HFFc6 (cell line): ENCODE measurements at places on chromosomes 3 and 15.

- H3K36me3 ChIP-seq, result peaks cover 13% of the 10 kb centered on the region
- peaks cover 17% of the 10 kb centered on the region for H3K27me3 ChIP-seq
- H3K4me1 ChIP-seq, result peaks cover 35% of the 10 kb centered on the region
- H3K4me3 ChIP-seq, result no peak overlapping the region
Measured at GRCh38 chr3:127888156-127888555, 26.9 kb upstream of the KBTBD12 start.

GRCh38 chr15:92187975-92188374, 205.7 kb upstream of the ST8SIA2 start:
- no peak for DNase-seq
- no peak overlapping the region for H3K27ac ChIP-seq
- H3K27me3 ChIP-seq, result no peaks in the 10 kb centered on the region
- H3K4me1 ChIP-seq, result no peaks in the 10 kb centered on the region
- H3K36me3 ChIP-seq, result no peaks in the 10 kb centered on the region

GRCh38 chr15:70507772-70508371, 255.5 kb downstream of the UACA start:
- peaks cover 2% of the 10 kb centered on the region; the same call in 1 of the 2 replicates for H3K27me3 ChIP-seq
- H3K4me3 ChIP-seq, result no peak overlapping the region; the same call in 1 of the 2 replicates
- peaks cover 21% of the 10 kb centered on the region for H3K36me3 ChIP-seq

- H3K4me1 ChIP-seq, result peaks cover 8% of the 10 kb centered on the region
- DNase-seq, result no peak
- no peaks in the 10 kb centered on the region for H3K27me3 ChIP-seq
- H3K4me3 ChIP-seq, result peak within 1 kb of the TSS; percentile 29; the same call in 1 of the 2 replicates
Measured at GRCh38 chr3:151329363-151329762, at the start of gene P2RY13. P2RY13 (minus strand) TSS chr3:151329549; CDS start chr3:151329528, 21 bp downstream.

DNA sequence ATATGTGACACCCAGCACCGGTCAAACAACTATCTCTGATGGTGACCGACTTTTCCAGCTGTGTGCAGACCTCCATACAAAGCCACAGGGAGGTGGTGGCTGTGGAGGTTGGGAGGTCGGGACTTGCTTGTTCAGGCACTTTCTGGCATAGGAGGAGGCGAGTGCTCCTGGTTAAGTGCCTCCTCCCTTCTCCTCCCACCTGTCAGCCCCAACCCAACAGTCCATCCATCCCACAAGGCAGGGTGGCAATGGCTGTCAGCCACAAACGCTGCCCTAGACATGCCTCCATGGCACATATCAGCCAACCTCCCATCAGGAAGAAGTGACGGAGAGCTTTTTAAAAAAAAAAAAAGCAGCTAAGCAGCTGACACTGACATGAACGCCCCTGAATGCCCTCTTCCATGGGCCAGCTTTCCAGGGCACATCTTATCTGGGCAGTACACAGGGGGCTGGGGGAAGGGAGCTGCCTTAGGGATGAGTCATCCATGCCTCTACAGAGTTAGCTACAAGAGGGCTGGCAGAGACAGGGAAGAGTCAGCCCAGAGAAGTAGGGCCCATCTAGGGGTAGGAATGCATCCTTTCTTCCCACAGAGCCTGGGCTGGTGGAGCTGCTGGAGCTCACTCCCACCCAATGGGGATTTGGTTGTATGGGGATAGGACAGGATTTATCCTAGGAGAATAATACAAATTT, 41.2 kb downstream of the CCDC12 start:
- peak overlapping the region; percentile 58 for H3K4me3 ChIP-seq
- H3K4me1 ChIP-seq, result peaks cover 67% of the 10 kb centered on the region
- DNase-seq, result peak; percentile 92
- peak overlapping the region; percentile 90 for H3K27ac ChIP-seq

DNA sequence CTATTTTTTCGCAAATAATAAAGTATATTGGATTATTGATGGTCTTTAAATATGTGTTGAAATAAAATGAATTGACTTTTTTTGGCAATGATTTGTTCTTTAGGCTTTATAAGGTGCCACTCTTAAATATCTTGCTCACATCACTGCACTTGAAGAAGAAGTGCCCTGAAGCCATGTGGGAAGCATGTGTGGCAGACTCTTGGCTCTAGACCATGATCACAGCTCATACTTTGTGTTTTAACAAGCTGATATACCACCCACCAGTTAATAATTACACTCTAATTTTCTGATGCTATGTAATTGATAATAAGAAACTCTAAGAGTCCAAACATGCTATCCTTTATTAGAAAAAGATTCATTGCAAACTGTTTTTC, 52.1 kb upstream of the TGFBR2 start:
- no peak overlapping the region for H3K4me3 ChIP-seq
- peak overlapping the region; percentile 6 for H3K27ac ChIP-seq
- H3K4me1 ChIP-seq, result peaks cover 12% of the 10 kb centered on the region
- DNase-seq, result no peak

DNA sequence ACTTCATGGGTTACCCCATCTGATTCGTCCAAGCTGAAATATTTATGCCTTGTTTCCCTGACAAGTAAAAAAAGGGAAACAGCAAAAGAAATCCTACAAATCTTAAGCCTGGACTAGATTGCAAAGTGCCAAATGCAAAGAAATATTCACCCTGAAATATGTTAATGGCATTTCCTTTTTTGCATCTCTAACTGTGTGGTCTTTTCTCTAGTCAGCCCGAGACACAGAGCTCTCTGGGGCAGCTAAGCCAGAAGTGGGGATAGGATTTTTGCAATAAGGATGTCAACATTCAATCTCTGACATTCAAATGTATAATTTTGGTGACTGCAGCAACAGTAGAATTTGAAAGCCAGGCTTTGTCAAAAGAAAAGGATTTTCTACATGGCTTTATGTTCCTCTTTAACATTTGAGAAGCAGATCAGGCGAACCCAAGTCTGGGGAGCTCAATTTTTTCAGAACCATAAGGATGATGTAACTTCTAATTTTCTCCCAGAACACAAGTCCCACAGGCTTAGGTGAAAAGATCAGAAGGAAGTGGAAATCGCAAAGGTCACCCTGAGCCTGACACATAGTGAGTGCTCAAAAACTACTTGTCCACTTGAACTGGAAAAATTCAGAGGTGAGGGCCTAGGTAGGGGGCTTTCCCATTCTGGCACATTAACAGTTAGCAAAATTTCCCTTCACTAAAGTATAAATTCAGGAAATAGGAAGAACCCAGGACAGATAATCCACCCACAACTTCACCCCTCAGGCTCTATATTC, 28.2 kb upstream of the KCNMB3 start:
- no peaks in the 10 kb centered on the region for H3K36me3 ChIP-seq
- H3K27ac ChIP-seq, result no peak overlapping the region
- H3K4me3 ChIP-seq, result no peak overlapping the region
- peaks cover 22% of the 10 kb centered on the region for H3K27me3 ChIP-seq
- no peaks in the 10 kb centered on the region for H3K4me1 ChIP-seq
- no peak for DNase-seq

GRCh38 chr3:36212251-36212650, 168.1 kb upstream of the STAC start:
- no peaks in the 10 kb centered on the region for H3K36me3 ChIP-seq
- no peaks in the 10 kb centered on the region for H3K4me1 ChIP-seq
- H3K4me3 ChIP-seq, result no peak overlapping the region
- no peaks in the 10 kb centered on the region for H3K27me3 ChIP-seq
- DNase-seq, result no peak

DNA sequence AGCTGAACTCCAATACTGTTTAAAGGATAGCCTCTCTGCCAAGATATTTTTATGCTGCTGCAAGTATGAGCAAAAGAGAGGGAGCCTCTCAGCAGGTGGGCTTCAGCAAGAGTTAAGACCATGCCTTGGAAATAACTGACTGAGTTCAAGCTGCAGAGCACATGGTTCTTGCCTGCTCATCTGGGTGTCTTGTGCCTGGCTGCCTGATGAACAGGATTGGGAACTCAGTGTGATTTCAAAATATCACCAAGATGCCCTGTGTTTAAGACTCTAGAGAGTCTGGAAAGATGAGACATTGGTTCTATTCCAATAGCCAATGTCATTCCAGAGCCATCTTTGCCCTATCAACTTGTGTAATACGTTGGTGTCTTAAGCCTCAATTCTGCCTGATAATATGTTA, 147.5 kb upstream of the VEPH1 start:
- H3K4me3 ChIP-seq, result no peak overlapping the region
- DNase-seq, result no peak
- H3K36me3 ChIP-seq, result no peaks in the 10 kb centered on the region
- H3K27ac ChIP-seq, result no peak overlapping the region
- peaks cover 9% of the 10 kb centered on the region for H3K27me3 ChIP-seq
- no peaks in the 10 kb centered on the region for H3K4me1 ChIP-seq

DNA sequence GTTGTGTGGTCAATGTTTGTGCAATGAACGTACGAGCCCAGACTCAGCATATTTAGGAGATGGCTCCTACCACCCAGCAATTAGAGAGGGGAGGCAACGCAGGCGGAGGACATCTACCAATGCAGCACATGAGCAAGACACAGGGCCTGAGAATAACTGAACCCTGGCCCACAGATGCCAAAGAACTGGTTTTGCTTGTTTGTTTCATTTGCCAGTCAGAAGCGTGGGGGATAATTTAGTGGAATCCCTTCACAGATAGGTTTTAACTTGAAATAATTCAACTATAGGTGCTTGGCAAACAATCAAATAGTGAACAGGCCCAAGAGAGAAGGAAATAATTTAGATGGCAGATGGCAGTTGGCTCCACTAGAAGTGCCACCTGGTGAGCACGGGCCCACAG, 54.8 kb downstream of the LIPC start:
- no peak overlapping the region for H3K27ac ChIP-seq
- peaks cover 1% of the 10 kb centered on the region for H3K27me3 ChIP-seq
- no peak overlapping the region for H3K4me3 ChIP-seq
- no peak for DNase-seq
- H3K36me3 ChIP-seq, result peaks cover 16% of the 10 kb centered on the region; the same call in 1 of the 2 replicates

GRCh38 chr3:177800561-177800960, 603.3 kb upstream of the TBL1XR1 start:
- DNase-seq, result peak; percentile 64
- peaks cover 7% of the 10 kb centered on the region for H3K36me3 ChIP-seq
- peak overlapping the region; percentile 93 for H3K27ac ChIP-seq
- H3K4me3 ChIP-seq, result peak overlapping the region; percentile 61

- H3K27me3 ChIP-seq, result no peaks in the 10 kb centered on the region; the same call in none of the 2 replicates
- no peak overlapping the region for H3K27ac ChIP-seq
- 0 out of 2 replicates have a peak, but pooled peaks cover 8% of the 10 kb centered on the region for H3K36me3 ChIP-seq
- no peak overlapping the region for H3K4me3 ChIP-seq
- no peak for DNase-seq
- peaks cover 13% of the 10 kb centered on the region for H3K4me1 ChIP-seq
Measured at GRCh38 chr15:74584779-74585178, 30.9 kb upstream of the CLK3 start.

DNA sequence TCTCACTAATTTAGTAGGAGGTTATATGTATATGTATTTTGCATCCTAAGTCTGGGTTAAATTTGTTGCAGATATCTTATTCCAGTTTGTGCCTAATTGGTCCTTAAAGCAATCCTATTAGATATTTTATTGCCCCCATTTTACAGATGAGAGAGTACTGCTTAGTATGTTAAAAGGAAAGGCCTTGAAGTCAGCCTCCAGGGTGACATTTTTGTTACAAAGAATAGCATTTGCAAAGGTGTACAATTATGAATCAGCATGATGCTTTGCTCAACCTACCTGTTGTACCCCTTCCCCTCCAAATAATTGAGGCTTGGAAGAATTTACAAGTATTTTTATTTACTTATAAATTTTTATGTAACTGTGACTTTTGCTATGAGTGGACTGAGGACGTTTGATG, 14.0 kb downstream of the STT3B start:
- H3K27ac ChIP-seq, result no peak overlapping the region
- no peak overlapping the region for H3K4me3 ChIP-seq
- H3K4me1 ChIP-seq, result peaks cover 63% of the 10 kb centered on the region
- DNase-seq, result no peak
- no peaks in the 10 kb centered on the region; the same call in 1 of the 2 replicates for H3K36me3 ChIP-seq
- H3K27me3 ChIP-seq, result no peaks in the 10 kb centered on the region; the same call in 1 of the 2 replicates

- peaks cover 59% of the 10 kb centered on the region for H3K36me3 ChIP-seq
- peaks cover 48% of the 10 kb centered on the region for H3K4me1 ChIP-seq
- H3K27me3 ChIP-seq, result no peaks in the 10 kb centered on the region; the same call in none of the 2 replicates
- peak overlapping the region; percentile 22 for H3K27ac ChIP-seq
- H3K4me3 ChIP-seq, result no peak overlapping the region; the same call in 1 of the 2 replicates
Measured at GRCh38 chr3:64158334-64158733, 66.9 kb downstream of the PRICKLE2 start.

DNA sequence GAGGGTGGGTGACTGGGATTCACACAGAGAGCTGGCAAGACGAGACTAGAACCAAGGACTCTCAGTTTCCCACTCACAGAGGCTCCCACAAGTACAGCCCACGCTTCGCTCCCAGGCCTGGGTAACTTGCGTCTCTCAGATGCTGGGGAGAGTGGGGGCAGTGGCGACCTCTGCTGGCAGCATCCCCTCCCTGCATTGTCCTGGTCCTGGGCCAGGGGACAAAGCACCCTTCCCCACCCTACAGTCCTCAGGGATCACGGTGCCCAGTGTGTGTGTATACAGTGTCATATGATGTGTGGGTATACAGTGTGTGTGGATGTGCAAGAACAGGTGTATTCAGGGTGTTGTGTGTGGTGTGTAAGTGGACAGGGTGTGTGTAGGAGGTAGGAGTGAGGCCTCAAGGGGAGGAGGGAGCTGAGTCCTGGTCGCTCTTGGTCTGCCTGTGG, 12.8 kb downstream of the VILL start:
- H3K27ac ChIP-seq, result no peak overlapping the region
- H3K27me3 ChIP-seq, result no peaks in the 10 kb centered on the region; the same call in 1 of the 2 replicates
- no peak for DNase-seq
- H3K4me1 ChIP-seq, result peaks cover 12% of the 10 kb centered on the region; the same call in 1 of the 2 replicates
- H3K4me3 ChIP-seq, result no peak overlapping the region

- DNase-seq, result no peak
- peaks cover 2% of the 10 kb centered on the region for H3K27me3 ChIP-seq
- peaks cover 25% of the 10 kb centered on the region for H3K4me1 ChIP-seq
Measured at GRCh38 chr3:52121813-52122212, 32.4 kb downstream of the POC1A start.

- H3K4me1 ChIP-seq, result peaks cover 28% of the 10 kb centered on the region
- H3K27me3 ChIP-seq, result peaks cover 3% of the 10 kb centered on the region
- H3K36me3 ChIP-seq, result no peaks in the 10 kb centered on the region
- no peak overlapping the region for H3K27ac ChIP-seq
- H3K4me3 ChIP-seq, result no peak overlapping the region
Measured at GRCh38 chr15:74055804-74056203, 26.5 kb downstream of the GOLGA6A start.

DNA sequence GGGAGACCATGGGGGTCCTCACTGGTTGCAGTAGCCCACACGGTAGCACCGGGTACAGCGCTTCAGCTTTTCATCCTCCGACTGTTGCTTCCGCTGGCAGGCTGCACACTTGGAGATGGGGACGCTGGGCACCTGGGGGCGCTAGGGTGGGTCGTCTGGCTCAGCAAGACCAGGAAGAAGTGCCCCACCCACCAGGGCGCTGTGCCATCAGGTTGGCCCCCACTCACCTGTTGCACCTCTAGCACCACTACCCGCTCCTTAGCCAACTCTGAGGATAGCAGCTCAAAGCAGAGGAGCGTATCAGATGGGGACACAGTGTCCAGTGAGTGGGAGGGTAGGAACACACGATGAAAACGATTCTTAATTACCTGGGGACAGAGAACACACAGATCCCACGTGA, 7.7 kb upstream of the QARS1 start:
- no peak overlapping the region for H3K4me3 ChIP-seq
- H3K27me3 ChIP-seq, result no peaks in the 10 kb centered on the region; the same call in 1 of the 2 replicates
- DNase-seq, result no peak
- H3K36me3 ChIP-seq, result peaks cover 24% of the 10 kb centered on the region; the same call in 1 of the 2 replicates
